ENCODE measurements at places on chromosomes 3 and 15. TPM values are rescaled to one million over a fixed set of nuclear protein-coding genes. Genes with fewer than 3 reads are reported as not detected.

- no peak for DNase-seq
These were observed 2.6 kb downstream of the MFSD1 start for GRCh38 chr3:158804441-158804840.

DNA sequence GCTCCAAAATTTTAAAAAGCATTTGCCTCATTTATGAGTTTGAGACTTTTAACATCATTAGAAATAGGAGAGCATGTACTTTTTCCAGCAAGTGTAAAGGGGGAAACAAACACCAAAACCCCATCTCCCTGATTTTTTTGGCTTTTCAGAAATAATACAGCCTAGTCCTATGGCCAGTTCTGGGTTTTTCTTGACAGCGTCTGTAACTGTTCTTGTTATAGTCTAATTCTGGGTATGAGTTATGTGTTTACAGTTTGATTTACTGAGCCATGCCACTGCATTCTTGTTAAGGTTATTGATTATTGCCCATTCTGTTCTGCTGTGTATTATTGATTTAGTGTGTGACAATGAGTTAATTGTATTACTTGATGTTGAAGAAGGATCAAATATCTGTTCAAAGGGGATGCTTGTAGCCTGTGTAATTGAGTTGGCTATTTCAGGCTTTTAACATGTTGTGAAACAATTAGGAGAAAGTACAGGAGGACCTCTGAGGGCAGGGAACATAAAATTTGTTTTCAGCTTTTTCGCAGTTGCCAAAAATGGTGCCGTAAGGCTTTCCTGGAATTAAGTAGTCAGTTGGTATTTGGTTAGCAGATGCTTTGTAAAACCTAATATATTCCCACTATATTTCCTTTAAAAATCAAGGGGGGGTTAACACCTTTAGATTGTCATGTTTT is 46.1 kb downstream of the MBNL1 start:
- DNase-seq, result no peak

- DNase-seq, result no peak
These were observed 1.2 kb downstream of the MB21D2 start for GRCh38 chr3:192916371-192917027.

- DNase-seq, result no peak
These were observed 21.1 kb downstream of the CMSS1 start for GRCh38 chr3:99838755-99839154.

DNA sequence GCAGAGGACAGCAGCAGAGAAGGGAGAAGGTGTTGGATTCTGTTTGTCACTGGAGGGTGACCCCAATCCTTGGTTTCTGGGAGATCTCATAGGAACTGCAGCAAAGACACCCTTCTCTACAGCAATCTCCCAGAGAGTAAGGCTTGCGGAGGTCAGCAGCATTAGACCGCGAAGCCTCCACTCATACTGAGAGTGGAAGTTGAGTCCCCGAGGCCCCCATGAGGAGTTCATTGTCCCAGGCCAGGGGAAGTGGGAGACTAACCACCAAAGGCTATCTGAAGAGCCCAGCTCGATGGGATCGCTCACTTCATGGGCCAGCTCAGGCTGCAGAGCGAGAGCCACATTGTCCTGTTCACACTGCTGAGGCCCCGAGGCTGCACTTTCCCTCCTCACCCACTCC is 44.6 kb downstream of the GLDN start:
- no peak for DNase-seq

- no peak for DNase-seq
These were observed 112.7 kb downstream of the TNIK start for GRCh38 chr3:171347301-171348039.

- no peak for DNase-seq
These were observed 60.7 kb downstream of the PIAS1 start for GRCh38 chr15:68114840-68115239.

- no peak for DNase-seq
These were observed 50.1 kb downstream of the CMSS1 start for GRCh38 chr3:99867594-99868310.

DNA sequence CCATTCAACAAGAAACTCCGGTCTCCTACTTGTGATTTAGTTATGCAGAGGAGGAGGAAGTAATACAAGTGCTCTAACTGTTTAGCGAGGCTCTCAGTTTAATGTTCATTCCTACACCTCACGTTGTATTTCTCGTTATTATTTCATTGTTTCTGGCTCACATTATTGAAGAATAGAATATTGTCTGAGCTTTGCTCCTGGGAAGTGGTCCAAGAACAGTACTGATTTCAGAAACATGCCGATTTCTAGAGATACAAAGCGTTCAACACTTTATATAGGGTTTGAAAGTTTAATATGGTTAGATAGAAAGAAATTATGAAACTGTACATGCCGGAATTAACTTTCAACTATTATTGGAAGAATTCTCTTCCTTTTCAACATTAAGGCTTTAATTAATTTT is 1145.5 kb downstream of the TBL1XR1 start:
- no peak for DNase-seq

- DNase-seq, result no peak
These were observed 19.2 kb upstream of the UBE2Q2 start for GRCh38 chr15:75823860-75824613.

DNA sequence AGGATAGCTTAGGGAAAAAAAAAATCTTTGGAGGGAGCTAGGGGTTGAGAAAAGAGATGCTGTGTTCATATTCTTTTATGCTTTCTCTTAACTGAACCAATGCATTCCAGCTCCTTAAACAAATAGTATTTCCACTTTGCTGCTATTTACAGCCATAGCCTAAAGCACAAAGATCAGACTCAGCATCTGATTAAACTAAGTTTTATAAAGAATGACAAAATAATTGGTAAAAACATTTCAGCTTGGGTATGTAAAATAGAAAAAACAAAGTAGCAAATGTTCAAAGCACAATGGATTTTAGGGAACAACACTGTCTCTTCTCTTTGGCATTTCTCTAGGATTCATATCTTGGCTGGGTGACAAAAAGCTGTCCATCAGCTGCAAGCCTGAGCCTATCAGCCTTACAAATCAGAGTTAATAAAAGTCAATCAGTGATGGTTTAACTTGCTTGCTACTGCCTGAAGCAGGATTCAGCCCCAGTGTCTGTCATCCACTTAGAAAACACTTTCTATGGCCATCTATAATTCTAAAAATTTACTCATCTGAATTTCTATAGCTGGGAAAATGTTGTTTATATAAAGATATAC is 232.1 kb upstream of the CDIN1 start:
- DNase-seq, result no peak

DNA sequence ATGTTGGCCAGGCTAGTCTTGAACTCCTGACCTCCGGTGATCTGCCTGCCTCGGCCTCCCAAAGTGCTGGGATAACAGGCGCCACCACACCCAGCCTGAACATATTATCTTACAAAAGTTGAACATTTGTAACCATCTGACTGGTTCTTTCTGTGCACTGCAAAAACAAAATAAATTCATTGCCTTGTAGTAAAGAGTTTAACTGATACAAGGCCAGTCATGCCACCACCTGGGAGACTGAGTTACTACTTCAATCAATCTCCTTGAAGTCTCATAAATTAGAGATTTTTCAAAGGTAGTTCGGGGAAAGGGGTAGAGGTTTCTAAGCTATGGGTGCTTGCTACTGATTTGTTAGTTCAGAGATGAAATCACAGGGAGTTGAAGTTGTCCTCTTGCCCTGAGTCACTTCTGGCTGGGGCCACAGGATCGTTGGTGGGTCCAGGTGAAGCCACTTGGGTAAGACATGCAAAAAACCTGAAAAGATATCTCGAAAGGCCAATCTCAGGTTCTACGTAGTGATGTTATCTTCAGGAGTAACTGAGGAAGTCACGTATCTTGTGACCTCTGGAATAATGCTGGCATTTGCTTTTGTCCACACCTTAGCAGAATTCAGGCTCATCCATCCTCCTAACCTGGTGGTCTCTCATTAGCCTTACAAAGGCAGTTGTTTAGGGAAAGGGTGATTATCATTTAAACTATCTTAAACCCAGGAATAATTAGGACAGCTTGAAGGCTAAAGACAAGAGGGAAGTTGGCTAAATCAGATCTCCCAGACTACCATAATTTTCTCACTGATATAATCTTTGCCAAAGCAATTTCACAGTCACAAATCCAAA is 33.7 kb downstream of the ZBTB11 start:
- no peak for DNase-seq

GRCh38 chr3:39445927-39446326 is 21.6 kb upstream of the MOBP start:
- DNase-seq, result no peak

GRCh38 chr15:47717036-47717612 is at the start of gene SEMA6D:
SEMA6D (plus strand) TSS chr15:47717505; CDS start chr15:47759799, 42,294 bp downstream.
- DNase-seq, result peak; percentile 54

- no peak for DNase-seq
These were observed 49.0 kb upstream of the FURIN start for GRCh38 chr15:90819390-90819789.

DNA sequence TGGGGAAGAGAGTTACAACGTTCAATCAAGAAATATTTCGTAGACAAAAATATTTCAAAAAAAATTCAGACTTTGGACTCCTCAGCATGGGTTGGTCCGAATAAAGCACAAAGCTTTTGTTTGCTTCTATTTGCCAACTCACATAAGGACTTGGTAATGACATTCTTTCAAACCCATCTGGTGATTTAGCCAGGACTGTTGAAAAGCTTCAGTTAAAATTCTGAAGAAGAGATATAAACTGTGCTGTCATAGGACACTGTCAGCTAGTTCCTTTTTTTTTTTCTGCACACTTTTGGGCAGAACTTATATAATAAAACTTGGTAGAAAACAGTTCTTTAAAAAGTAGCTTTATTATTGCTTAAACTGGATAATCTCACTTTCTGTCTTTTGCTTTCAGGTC is 660.8 kb upstream of the SGO1 start:
- no peak for DNase-seq

- no peak for DNase-seq
These were observed 138.1 kb downstream of the TMCO5A start for GRCh38 chr15:38072348-38073177.

DNA sequence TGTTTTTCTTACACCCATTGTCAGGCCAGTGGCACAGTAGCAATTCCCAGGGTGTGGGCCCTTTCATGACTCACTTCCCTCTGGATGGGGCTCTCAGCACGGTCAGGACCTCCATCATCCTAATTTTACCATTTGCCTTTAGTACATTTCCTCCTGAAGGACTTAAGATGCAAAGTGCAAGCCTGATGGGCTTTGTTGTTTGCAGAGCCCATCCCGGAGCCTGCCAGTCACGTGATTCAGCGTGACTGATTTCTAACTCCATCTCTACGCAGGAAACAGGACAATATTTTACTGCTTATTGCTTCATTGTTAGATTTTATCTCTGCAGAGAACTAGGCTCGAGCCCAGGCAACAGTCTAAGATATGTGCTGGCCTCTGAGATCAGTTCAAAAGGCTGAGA is 223.7 kb downstream of the PDZRN3 start:
- no peak for DNase-seq

DNA sequence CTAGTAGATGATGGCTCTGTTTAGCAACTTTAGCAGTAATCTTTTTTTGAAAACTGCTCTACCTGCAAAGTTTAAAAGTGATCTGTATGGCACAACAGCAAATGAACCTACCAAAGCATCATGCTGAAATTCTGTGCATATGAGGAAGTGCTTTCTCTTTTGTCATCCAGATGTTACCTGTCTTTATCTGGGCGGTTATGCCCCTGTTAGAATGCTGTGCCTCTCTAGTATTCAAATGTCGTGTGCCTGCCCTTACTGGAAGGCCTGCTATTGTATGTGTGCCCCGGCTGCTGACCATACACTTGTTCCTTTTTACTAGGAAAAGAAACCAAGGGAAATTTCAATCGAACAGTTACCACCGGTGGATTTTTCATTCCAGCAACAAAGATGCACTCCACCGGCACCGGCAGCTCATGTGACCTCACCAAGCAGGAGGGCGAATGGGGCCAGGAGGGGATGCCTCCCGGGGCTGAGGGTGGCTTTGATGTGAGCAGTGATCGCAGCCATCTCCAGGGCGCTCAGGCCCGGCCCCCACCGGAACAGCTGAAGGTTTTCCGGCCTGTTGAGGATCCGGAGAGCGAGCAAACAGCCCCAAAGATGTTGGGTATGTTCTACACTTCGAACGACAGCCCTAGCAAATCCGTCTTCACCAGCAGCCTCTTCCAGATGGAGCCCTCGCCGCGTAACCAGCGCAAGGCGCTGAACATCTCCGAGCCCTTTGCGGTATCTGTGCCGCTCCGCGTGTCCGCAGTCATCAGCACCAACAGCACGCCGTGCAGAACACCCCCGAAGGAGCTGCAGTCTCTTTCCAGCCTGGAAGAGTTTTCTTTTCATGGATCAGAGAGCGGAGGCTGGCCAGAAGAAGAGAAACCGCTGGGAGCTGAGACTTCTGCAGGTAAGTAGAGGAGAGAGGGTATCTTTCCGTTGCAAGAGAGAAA is 61.6 kb downstream of the TMEM39A start:
- no peak for DNase-seq

- no peak for DNase-seq
These were observed 4.5 kb downstream of the SOX14 start for GRCh38 chr3:137768361-137769321.

- no peak for DNase-seq
These were observed 88.5 kb downstream of the MINAR1 start for GRCh38 chr15:79520654-79521053.

DNA sequence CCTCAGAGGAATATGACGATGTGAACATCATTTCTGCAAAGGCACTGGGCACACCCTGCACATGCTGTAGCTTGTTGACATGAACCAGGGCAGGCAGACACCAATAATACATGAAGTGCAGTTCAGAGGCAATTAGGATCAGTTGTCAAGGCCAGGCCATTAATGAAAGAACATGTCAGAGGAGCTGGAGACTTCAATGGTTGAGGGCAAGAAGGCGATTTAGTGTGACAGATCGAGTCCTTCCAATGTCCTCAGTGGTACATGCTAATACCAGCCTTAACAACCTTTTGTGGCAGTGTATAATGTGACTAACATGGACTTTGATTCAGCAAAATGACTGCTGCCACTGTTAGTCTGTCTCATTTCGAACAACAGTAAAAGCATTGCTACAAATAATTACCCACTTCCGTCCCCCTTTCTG is 205.2 kb upstream of the NANOGP8 start:
- no peak for DNase-seq

DNA sequence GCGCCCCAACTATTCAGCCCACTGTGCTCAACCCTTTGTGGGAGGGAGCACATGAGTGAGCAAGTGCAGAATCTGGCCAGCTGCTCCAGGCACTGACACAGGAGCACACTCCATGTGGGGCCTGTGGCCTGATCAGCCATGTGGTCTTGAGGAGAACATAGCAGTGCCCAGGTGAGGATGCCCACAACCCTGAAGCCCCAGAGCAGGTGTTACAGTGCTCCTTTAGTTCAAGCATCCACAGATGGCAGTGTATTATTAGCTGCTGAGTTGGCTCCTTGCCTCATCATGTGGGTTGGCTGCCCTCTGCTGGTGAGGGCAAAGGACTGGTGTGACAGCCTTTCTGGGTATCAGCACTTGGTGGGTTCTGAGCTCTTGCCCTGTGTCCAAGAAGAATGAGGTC is 1588.2 kb downstream of the SI start:
- DNase-seq, result no peak

- DNase-seq, result no peak
These were observed 632.2 kb downstream of the MAGI1 start for GRCh38 chr3:65406470-65406869.

Gene HDC
- not detected for polyA plus RNA-seq

Gene P2RY1
- 0.04 TPM for polyA plus RNA-seq

Gene GP9
- polyA plus RNA-seq, result not detected

Gene PDIA5
- polyA plus RNA-seq, result 35.5 TPM

Gene GOLGA6L7
- not detected for polyA plus RNA-seq

Gene TNFAIP8L3
- 0.30 TPM for polyA plus RNA-seq

All from AG04450 (cell line).